ENCODE measurements at places on chromosomes 16 and 17. TPM values are rescaled to one million over a fixed set of nuclear protein-coding genes. Genes with fewer than 3 reads are reported as not detected.

The IGFBP4 gene
- 381 TPM for total RNA-seq

The SEPTIN1 gene
- 8.6 TPM for total RNA-seq

The ASPHD1 gene
- total RNA-seq: 4.4 TPM

The P2RX1 gene
- total RNA-seq: 6.8 TPM

The BCAS3 gene
- 23.5 TPM for total RNA-seq

The ICAM2 gene
- total RNA-seq: 70.5 TPM

The ELMO3 gene
- total RNA-seq: 17.5 TPM

The SMIM5 gene
- total RNA-seq: 0.84 TPM

The KCNJ2 gene
- total RNA-seq: 18.1 TPM

The ARHGAP44 gene
- 41.2 TPM for total RNA-seq

The GSG1L gene
- 1.6 TPM for total RNA-seq

The CCL11 gene
- total RNA-seq: 0.98 TPM

The SLC25A10 gene
- total RNA-seq: 6.3 TPM

The SYT17 gene
- 13.7 TPM for total RNA-seq

The GTF3C1 gene
- total RNA-seq: 55.0 TPM

Data from upper lobe of right lung (tissue), 1 donor.